NCI-H446 treated with DMSO at 0.1 percent for 48 hours (cell line): ENCODE measurements at places on chromosomes 4 and X.

GRCh38 chrX:23851544-23851943, 56.2 kb downstream of the APOO start:
- DNase-seq: no peak

GRCh38 chr4:76535603-76536372, 100.8 kb downstream of the SHROOM3 start:
- no peak for DNase-seq

DNA sequence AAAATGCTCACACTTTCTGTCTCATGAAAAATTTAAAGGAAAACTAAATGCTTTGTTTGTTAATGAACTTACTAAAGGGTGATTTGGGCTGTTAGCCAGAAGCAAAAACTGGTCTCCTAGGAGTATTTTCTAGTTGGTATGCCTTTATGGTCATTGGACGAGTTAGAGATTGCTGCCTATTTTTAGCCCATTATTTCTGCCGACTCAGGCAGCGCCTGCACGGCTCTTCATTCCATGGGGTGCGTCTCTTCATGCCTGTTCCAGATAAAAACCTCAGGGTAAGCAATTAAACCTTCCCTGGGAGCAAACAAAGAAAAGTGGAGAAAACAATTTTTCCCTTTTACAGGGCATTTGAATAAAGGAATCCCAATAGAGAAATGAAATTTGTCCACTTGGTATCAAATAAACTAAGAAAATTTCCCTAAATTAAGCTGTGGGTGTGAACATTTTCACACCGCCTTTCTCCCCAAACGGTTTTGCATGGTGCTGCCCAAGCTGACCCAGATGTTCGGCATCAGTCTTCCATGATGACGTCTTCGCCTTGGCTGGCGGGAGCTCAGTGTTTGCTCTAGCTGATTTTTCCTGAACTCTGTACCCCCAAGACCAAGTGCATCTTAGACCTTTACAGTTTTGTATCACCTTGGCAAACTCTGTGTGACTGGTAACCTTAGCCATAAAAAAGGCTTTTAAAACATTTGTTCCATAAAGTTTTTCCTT, 61.7 kb upstream of the ADGRG2 start:
- no peak for DNase-seq

- DNase-seq: no peak
These were observed 46.7 kb downstream of the TMEM156 start for GRCh38 chr4:38985410-38986100.

DNA sequence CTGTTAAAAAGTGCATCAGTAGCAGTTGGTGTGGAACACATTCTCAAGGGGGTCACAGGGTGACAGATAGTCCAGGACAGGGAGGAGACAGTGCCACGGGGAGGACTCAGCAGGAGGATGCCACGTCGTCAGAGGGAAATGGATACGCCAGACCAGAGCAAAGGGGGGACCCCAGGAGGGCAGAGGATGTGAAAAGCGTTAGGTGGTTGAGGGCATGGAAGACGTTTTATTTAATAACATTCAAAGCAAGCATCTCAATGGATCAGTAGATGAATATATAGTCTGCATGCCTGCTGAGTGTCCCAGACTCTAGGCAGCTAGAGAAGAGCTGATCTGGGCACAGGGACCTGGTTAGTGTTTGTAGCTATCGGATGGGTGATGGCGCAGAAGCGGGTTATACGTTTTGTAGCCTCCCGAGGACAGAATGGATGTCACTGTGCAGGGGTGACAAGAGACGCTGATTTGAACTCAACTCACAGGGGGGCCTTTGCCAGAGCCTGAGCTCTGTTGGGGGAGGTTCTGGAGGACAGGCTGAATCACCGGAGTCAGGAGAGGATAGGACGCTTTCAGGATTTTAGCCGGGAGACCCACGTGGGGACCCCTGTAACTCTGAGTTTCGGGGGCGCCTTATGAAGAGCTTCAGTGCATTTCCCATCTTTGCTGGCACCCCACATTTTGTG, 81.3 kb downstream of the STOX2 start:
- no peak for DNase-seq

DNA sequence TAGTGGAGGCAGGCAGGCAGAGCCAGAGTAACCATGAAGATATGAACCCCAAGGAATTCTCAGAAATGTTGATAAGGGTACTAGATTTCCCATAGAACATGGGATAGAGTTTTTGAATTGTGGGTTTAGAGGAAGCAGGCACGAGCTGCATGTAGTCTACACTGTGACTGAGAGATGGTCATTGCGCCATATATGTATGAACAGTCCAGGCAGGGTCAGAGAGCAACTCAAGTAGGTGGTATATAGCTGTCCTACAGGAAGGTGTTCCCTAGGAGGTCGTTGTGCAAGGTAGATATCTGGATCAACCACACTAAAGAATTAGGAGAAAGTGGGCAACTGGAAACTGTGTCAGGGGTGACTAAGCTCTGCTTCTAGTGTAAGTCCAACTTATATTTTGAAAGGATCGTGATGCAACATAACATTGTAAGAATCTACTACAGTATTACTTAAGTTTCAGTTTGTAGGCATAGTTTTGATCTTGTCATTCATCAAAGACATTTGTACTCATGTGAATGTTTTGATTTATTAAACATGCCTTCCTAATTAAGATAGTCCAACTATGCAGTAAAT, 94.6 kb downstream of the HPGD start:
- no peak for DNase-seq

DNA sequence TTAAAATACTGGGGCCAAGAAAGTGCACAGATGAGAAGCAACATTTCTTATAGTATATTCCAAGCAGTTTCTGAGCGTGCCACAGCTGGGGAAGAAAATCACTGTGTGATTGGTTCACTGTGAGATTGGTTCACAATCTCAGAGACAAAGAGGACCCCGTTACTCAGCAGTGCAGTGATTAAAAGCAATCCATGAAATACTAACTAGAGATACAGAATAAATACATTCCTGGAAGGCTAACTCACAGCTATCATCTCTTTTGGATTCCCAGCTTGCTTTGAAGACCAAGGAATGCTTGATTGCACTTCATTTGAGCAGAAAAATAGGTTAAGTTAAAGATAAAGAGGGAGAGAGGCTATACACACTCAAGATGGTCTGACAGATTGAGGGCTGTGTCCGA, 132.1 kb upstream of the RAPGEF2 start:
- DNase-seq: no peak

GRCh38 chrX:148043271-148043855, 62.2 kb downstream of the FMR1NB start:
- no peak for DNase-seq

- no peak for DNase-seq
These were observed 1.6 kb downstream of the SNX25 start for GRCh38 chr4:185211035-185211434.
